Neural crest cell (in vitro differentiated cells): ENCODE measurements at places on chromosomes 6 and 20. TPM values are rescaled to one million over a fixed set of nuclear protein-coding genes. Genes with fewer than 3 reads are reported as not detected.

DNA sequence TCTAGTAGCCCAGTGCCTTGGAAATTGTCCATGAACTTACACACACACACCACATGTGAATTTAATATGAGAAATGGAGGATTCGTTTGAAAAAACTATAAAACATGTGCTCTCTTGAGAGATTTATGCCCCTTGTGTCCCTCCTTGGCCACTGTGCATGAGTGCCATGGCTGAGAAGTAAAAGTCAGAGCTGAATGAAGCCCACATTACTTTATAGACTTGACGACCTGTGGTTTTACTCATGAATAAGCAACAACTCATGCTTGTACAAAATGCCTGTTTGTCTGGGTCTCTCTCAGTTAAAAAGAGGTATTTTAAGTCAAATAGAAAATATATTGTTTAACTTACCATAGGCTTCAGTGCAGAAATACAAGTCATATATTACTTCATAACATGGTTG is 102.7 kb downstream of the KCNQ5 start:
- no peak for DNase-seq

DNA sequence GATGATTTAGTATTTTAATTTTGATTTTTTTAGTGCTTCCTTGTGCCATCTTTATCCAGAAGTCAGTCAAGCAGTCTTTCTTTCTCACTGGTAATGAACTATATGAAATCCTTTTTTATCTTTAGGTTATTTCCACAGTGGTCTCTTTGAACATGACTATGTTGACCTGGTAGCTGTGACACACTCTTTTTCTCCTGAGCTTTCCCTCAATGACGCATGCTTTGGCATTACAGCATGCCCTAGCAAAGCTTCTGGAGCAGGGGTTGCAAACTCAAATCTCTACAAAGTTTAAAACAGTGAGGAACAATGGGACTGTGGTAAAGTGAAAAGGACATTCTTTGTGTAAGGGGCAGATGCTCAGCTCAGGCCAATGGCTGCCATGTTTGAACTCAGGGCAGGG is 4.5 kb upstream of the PLAGL1 start:
- no peak for DNase-seq

BFSP1 gene
- total RNA-seq, result 3.9 and 4.2 TPM in 2 replicates

DNA sequence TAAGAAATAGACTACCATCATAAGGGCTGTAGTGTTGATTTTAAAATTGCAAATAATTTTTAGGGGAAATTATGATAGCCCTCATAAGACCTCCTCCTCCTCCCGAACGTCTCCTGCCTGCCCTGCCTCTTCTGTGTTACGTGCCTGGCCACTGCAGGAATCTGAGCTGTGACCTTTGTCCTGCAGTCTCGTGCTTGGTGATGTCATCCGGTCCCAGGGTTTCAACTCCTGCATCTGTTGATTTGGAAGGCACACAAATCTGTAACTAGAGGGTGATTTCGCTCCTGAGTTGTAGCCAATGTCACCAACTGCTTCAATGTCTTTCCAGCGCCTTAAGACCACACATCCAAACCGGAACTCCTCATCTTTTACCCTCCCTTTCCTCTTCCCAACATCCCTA is 163.2 kb downstream of the AIG1 start:
- no peak for DNase-seq

DNA sequence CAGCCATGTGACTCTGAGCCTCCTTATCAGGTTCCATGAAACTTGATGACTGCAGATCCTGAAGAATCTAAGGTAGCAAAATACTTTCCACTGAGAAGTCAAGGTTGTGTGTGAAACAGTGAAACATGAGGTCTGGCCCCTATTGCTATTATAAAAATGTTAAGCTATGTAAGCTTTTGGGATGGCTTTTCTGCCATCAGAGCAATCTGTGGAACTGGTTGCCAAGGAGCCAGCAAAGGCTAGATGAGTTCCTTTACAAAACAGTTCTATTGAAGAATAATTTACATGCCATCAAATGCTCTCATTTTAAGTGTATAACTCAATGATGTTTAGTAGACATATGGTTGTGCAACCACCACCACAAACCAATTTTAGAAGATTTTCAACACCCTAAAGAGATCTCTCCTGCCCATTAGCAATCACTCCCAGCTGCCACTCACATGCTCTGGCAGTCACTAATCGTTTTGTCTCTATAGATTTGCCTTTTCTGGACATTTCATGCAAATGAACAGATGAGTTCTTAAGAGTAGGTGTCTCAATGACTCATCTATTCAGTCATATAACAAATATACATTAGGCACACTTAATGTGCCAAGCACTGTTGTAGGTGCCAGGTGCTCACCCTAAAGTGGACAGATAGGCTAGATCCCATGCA is 19.9 kb upstream of the MEP1A start:
- DNase-seq, result no peak

DNA sequence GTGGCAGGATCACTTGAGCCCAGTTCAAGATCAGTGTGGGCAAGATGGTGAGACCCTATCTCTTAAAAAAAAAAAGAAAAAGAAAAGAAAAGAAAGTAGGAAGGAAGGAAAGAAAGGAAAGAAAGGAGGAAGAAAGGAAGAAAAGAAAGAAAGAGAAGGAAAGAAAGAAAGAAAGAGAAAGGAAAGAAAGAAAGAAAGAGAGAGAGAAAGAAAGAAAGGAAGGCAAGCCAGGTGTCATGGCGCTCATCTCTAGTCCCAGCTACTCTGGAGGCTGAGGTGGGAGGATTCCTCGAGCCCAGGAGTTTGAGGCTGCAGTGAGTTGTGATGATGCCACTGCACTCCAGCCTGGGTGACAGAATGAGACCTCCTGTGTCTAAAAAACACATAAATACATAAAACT is 11.5 kb upstream of the SRC start:
- no peak for DNase-seq

GRCh38 chr6:72216222-72217068 is 330.1 kb downstream of the RIMS1 start:
- DNase-seq, result no peak

GRCh38 chr6:44452725-44453124 is 65.2 kb downstream of the CDC5L start:
- no peak for DNase-seq

GRCh38 chr20:48455651-48456365 is 372.0 kb downstream of the PREX1 start:
- peak; percentile 23 for DNase-seq

CD24 gene
- 333 and 352 TPM in 2 replicates for total RNA-seq

DNA sequence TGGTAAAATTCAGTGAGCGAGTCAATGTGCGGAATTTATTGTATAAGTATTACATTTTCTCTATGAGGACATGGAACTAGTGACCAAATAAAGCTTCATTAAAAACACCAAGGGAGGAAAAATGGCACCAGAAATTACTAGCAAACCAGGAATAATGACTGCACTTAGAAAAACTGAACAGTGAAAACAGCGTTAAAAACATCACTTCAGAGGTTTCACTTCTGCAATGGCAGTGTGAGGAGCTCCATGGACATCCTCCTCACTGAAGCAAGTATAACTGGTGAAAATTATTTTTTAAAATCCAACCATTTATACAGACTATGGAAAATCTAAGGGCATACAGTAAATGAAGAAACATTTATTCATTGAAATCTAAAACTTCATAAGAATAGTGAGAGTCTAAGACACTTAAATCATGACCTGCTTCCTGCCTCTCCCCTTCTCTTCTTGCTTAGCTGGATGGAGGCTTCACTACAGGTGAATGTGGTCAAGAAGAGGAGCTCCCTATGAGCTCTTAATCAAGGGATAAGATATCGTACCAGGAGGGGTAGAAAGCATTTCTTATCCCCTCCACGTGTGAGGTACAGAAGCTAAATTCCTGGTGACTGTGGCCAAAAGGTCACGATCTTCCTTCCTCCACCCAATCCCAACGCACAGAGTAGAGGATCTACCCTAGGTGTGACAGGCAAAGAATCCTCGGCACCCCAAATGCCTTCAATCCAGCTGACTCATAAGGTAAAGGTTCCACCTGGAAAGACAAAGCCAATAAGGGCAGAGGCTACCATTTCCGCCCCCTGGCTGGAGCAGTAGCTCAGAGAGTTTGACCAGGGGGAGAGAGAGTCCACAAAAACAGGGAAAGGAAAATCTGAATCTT is 12.3 kb upstream of the ASF1A start:
- no peak for DNase-seq

CAPN11 gene
- not detected in 2 replicates for total RNA-seq
